Stimulated activated CD4-positive, alpha-beta T cell treated with anti-CD3 and anti-CD28 coated beads, Interleukin-2, amount 100 ng/mL, for 4 hours (primary cell): ENCODE measurements at places on chromosomes 12 and 14.

DNA sequence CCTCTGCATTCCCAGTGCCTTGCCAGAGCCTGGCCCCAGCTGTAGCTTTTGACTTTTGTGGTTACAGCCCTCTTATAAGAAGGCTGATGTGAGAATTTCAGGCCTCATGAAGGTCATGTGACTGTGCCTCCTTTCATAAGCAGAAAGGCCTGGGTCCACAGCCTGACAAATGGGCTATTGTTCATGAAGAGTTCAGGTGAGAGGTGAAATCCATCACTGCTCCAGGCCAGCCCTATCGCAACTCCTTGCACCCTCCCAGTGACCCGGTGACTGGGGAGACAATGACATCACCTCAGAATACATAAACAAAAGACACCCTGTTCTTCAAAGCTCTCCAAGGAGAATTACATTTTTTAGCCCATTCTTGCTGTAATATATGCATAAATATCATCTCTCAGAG is 321.5 kb downstream of the PCNX1 start:
- no peak for DNase-seq

GRCh38 chr12:123067654-123068053 is 83.2 kb downstream of the PITPNM2 start:
- DNase-seq, result no peak

GRCh38 chr12:131988054-131988796 is 38.5 kb downstream of the EP400 start:
- no peak for DNase-seq

GRCh38 chr14:70698288-70698687 is 56.6 kb downstream of the TTC9 start:
- no peak for DNase-seq

DNA sequence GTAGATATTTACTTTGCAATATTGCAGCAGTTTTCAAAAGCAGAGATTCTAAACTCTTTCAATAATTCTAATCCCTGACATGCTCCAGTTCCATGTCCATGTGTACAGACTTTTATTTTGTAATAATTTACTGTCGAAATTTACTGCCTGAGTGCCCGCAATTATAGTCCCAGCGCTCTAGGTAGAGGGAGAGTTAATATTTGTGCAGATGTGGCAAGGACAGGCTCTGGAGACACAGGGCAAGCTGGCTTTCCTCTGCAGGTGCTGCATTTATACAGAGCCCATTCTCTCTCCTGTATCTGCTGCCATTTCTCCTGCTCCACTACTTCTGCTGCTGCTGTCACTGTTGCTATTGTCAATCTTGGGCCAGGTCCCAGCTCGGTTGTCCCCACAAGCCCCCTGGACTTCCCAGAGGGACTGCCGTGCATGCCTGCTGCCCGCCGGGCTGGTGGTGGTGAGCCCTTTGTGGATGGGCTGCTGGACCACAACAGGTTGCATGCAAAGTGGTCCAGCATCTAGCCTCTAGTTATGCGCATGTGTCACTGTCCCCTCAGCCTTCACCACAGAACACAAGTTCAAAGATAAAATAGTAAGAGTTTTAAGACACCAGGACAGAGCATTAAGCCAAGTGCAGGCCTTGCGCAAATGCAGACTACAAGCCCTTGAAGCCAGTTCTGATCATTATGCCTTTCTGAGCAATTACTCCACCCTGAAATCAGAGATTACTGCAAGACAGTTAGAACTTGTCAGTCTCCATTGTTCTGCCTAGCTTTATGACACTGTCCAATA is 40.8 kb upstream of the CSRP2 start:
- no peak for DNase-seq

DNA sequence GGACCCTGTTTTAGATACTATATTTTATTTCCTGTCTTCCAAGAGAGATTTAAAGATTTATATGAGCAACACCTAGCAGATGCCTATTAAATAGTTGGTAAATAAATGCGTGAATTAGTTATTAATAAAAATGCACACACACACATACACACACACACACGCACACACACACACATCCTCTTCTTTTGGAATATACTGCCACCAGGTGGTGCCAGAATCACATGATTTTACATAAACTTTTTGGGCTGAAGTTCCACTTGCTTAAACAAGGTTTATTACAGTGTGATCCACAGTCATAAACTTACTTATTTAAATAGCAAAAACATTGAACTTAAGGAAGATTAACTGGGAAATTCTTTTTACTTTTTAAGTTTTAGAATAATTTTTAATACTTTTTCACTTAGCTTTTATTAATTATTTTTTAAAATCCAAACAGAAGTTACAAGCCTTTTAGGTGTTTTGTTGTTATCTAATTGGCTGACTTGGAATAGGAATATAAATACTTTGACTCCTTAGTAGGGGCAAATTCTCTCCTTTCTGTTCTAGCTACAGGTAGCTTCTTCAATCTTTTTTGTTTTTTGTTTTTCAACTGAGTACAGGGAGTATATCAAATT is 17.5 kb downstream of the RAD51B start:
- peak; percentile 40 for DNase-seq

GRCh38 chr12:57029457-57029856 is 13.1 kb upstream of the TAC3 start:
- no peak for DNase-seq

- DNase-seq, result no peak
Measured at GRCh38 chr12:123912415-123913380, 59.9 kb downstream of the CCDC92 start.

GRCh38 chr12:52903855-52904508 is 894 bp downstream of the KRT8 start:
- DNase-seq, result peak; percentile 23

GRCh38 chr12:83807871-83808270 is 1104.7 kb downstream of the SLC6A15 start:
- DNase-seq, result no peak

- DNase-seq, result no peak
Measured at GRCh38 chr12:14373217-14373616, 7.7 kb downstream of the ATF7IP start.

DNA sequence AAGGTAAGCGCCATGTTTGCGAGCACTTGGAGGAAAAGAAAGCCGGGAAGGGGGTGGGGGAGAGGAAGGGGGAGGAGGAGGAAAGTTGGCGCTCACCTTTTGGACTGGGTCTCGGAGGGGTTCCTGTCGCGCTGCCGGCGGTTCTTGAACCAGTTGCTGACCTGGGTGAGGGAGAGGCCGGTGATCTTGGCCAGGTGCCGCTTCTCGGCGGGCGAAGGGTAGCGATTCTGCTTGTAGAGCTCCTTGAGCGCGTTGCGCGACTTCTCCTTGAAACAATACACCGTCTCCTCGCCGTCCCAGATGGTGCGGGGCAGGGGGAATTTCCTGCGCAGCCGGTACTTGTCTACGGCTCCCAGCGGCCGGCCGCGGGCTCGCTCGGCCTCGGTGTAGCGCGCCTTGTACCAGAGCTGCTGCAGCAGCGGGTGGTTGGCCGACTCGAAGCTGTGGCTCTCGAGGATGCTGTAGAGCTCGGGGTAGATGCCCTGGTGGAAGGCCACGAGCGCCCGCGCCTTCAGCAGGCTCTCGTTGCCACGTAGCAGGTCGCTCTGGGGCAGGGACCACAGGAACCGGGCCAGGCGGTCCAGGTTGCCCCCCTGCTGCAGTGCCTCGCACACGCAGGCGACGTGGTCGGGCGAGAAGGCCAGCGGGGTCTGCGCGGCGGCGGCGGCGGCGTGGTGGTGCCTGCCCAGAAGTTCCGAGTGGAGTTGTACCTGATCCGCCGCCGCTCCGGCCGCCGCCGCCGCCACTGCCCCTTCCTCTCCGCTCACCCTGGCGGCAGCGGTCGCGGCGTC is 840 bp downstream of the SIX4 start:
- no peak for DNase-seq

GRCh38 chr12:25526778-25527177 is 26.3 kb downstream of the LMNTD1 start:
- no peak for DNase-seq

DNA sequence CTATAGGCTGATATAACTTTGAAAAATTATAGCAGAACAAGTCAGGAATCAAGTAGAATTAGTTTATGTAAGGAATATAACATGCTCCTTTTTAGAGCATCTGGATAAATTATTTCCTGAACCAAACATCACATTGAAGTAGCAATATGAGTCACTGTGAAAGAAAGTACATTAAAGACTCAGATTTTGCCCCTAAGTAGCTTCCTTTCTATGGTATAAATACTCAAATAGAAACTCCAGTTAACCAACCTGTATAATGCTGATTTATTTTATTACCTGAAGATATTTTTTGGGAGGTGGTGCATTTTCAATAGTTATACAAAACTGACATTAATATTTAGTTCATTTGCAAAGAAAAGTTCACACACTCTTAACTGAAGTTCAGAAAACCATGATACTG is 312.1 kb downstream of the ITPR2 start:
- no peak for DNase-seq

DNA sequence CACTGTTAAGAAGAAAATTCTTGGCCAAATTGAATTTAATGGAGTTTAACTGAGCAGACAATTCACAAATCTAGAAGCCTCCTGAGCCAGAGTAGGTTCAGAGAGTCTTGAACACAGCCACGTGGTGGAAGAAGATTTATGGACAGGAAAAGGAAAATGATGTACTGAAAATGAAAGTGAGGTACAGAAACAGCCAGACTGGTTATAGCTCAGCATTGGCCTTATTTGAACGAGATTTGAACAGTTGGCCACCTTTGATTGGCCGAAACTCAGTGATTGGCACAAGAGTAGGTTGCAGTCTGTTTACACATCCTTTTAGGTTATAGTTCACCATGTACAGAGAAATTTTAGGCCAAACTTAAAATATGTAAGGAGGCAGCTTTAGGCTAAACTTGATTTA is 9.9 kb downstream of the OAS2 start:
- no peak for DNase-seq

GRCh38 chr14:88248606-88249005 is 74.5 kb downstream of the KCNK10 start:
- DNase-seq, result no peak

- DNase-seq, result no peak
Measured at GRCh38 chr14:104299993-104300761, 161.8 kb downstream of the KIF26A start.

DNA sequence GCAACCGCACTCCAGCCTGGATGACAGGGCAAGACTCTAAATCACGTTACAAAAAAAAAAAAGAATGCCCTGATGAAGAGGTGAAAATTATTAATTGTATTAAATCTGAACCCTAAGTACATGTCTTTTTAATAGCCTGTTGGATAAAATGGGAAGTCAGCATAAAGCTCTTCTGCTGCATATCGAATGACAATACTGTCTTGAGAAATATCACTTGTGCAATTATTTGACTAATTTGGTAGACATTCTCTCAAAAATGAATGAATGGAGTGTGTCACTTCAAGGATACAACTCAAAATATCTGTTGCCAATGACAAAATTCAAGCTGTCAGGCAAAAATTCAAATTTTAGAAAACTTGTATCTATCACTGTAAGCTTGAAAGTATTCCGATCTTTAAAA is 38.9 kb downstream of the DNAI7 start:
- no peak for DNase-seq

- no peak for DNase-seq
Measured at GRCh38 chr14:60768602-60769001, 34.0 kb downstream of the MNAT1 start.

- no peak for DNase-seq
Measured at GRCh38 chr12:4392223-4392742, 12.8 kb upstream of the FGF23 start.

GRCh38 chr12:5375547-5376295 is 56.2 kb upstream of the NTF3 start:
- no peak for DNase-seq

DNA sequence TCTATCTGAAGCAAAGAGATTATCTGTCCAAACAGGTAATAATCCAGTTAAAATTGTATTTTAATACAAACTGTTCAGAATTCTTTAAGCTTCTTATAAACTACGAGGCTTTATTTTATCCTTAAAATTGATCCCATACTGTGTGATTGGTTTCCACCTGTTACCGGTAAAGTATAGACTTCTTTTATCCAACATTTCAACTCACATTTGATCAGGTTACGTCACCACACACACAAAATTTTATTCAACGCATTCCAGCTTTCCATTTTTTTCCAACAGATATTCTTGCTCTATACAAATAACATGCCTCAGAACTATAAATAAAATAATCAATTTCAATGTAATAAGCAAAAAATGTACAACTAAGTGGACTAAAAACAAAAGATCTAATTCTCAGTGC is 4.5 kb downstream of the NOVA1 start:
- DNase-seq, result no peak

GRCh38 chr12:40314927-40315326 is 90.1 kb downstream of the LRRK2 start:
- DNase-seq, result no peak

DNA sequence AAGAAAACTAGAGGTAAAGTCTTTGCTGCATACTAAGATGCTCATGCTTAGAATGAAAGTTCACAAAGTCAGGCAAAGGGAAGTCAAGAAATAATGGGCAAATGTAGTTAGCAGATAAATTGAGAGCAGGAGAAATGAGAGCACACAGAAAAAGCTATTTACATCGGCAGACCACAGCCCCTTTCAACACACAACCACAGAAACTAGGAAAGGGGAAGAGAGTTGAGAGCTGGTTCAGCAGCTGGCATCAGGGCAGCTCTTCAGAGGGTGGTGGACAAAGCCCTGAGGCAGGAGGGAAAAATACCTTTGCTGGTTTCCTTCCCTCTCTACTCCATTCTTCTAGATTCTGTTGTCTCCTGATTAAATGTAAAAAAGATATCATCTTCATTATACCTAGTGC is 95.4 kb upstream of the ANO4 start:
- no peak for DNase-seq

DNA sequence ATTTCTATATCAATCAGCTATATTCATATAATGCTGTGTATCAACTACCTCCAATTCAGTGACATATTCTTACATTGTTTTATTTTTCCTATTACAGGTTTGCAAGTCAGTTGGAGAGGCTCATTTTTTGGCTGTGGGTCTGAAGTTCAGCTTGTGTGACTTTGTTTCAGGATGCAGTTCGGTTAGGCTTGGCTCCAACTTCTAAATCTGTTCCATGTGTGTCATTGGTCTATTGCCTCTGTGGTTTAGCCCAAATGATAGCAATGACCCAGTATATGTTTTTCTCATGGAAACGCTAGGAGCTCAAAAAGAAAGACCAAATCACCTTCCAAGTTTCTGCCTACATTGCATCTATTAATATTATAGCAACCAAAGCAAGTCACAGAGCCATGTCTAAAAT is 848.6 kb upstream of the LRFN5 start:
- no peak for DNase-seq
